ENCODE measurements at places on chromosomes 12 and 14. TPM values are rescaled to one million over a fixed set of nuclear protein-coding genes. Genes with fewer than 3 reads are reported as not detected.
A peak's percentile ranks its signal among the peaks of the same experiment; 100 is the strongest.

HCAR2 gene
- 0.26 TPM for total RNA-seq

SIRT4 gene
- total RNA-seq = 2.5 TPM

OTOGL gene
- total RNA-seq = not detected

CIROP gene
- not detected for total RNA-seq

PGF gene
- total RNA-seq = 0.24 TPM

SNAPC1 gene
- 12.3 TPM for total RNA-seq

STAT6 gene
- 304 TPM for total RNA-seq

RERG gene
- total RNA-seq = not detected

KERA gene
- total RNA-seq = not detected

DNA sequence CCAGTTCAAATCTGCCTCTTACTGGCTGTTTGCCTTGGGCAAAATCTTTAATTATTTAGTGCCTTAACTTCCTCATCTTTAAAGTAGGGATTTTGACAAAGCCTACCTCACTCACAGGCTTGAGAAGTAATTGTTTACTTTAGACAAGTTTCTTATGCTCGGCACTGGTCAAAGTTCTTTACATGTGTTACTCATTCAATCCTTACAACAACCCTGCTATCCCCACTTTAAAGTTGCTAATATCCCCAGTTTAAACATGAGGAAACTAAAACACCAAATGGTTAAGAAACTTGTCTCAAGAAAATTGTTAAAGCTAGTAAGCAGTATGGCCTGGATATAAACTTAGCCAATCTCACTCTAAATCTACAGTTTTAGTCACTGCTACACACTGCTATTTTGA, 204.0 kb upstream of the AVPR1A start:
- no peaks in the 10 kb centered on the region for H3K27me3 ChIP-seq
- H3K4me3 ChIP-seq = no peak overlapping the region
- DNase-seq = no peak
- no peaks in the 10 kb centered on the region for H3K36me3 ChIP-seq
- no peak overlapping the region for H3K27ac ChIP-seq

GRCh38 chr12:6962285-6963015, 8.0 kb downstream of the PHB2 start:
- H3K27me3 ChIP-seq = no peaks in the 10 kb centered on the region
- H3K27ac ChIP-seq = peak overlapping the region; percentile 99
- H3K36me3 ChIP-seq = peaks cover 66% of the 10 kb centered on the region
- peak overlapping the region; percentile 90 for H3K4me3 ChIP-seq
- no peak for DNase-seq

DNA sequence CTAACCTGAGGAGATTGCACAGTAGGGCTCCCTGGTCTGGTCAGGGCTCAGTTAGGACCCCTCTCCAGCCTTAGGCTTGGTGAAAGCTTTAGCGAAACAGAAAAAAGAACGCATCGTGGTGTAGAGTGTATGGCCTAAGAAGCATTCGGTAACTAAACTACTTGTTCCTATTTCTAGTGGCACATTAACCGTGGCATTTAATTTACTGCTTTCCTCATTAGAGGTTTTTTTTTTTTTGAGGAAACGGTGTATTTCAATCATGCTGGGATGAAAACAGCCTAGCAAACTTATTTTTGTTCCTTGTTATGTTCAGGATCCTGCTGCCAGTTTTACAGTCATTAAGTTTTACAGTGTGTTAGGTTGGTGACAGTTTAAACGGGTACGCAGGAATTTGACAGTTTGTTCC, 518 bp upstream of the OSBPL8 start:
- H3K4me3 ChIP-seq = peak overlapping the region; percentile 95
- peak overlapping the region; percentile 99 for H3K27ac ChIP-seq
- no peaks in the 10 kb centered on the region for H3K27me3 ChIP-seq
- peaks cover 11% of the 10 kb centered on the region for H3K36me3 ChIP-seq

- H3K27me3 ChIP-seq = peaks cover 32% of the 10 kb centered on the region
- no peaks in the 10 kb centered on the region for H3K36me3 ChIP-seq
- H3K27ac ChIP-seq = no peak overlapping the region
- H3K4me1 ChIP-seq = no peaks in the 10 kb centered on the region
Observed at GRCh38 chr12:113051759-113052158, 4.8 kb upstream of the DTX1 start.

DNA sequence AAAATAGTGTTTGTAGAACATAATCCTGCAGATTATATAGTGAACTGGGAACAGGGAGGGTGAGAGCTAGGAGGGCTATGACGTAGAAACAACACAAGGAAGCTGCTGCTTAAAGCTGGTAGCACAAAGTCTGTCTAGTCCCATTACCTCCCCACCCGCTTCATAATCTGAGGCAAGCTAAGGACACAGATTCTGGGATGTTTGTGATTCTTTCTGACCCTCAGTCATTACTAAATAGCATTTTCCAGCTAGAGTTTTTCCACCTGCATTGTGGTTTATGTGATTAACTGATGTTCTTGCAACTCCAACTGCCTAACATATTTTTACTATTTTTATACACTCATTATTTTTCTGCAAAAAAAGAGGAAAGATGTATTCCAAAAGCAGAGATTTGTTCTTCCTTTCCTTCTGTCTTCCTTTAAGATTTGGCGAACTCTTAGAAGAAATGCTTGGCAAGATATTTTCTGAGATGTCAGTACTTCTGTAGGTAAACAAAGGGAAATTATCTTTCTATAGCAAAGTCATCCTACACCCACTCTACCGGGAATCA, 293.2 kb upstream of the FAR2 start:
- no peak for DNase-seq
- no peak overlapping the region for H3K4me3 ChIP-seq
- no peak overlapping the region for H3K27ac ChIP-seq
- H3K27me3 ChIP-seq = peaks cover 2% of the 10 kb centered on the region
- no peaks in the 10 kb centered on the region for H3K36me3 ChIP-seq

GRCh38 chr14:50823051-50823761, 7.8 kb downstream of the NIN start:
- DNase-seq = no peak
- H3K4me1 ChIP-seq = peaks cover 64% of the 10 kb centered on the region
- H3K36me3 ChIP-seq = peaks cover 34% of the 10 kb centered on the region
- no peaks in the 10 kb centered on the region for H3K27me3 ChIP-seq

DNA sequence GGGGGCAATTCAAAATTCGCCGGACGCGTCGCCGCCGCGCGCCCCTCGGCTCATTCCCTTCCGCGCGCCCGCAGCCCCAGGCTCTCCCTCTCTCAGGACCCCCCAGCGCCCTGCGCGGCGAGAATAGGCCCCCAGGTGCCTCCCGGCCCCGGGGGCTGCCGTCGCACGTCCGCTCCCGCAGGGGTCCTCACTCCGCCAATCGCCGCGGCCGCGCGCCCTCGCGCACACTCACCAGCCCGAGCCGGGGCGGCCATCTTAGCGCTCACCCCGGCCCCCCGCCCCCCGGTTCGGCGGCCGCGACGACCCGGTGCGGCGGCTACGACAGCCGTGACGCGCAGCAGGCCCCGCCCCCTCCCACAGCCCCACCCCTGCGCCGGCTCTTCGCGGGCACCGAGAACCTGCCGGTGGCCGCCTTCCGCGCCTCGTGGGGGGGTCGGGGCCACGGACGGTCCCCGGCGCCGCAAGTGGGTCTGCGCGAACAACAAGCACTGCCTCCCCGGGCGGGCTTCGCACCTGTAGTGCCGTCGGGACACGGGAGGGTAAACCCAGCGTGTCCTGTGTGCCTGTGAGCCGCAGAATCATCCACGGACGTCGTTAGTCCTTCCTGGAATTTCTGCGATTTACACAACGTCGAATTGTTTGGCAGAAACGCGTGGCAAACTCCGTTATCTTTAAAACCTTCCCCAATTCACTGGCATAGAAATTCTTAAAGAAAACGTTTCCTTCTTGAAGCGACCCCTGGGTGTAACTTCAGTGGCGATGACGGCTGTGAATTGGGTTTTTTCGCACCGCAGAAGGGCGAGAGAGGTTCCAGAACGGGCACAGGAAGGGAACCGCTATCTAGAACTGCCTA, 2.5 kb downstream of the USP44 start:
- DNase-seq = peak; percentile 90
- peak overlapping the region; percentile 89 for H3K4me3 ChIP-seq
- peak overlapping the region; percentile 79 for H3K27ac ChIP-seq

DNA sequence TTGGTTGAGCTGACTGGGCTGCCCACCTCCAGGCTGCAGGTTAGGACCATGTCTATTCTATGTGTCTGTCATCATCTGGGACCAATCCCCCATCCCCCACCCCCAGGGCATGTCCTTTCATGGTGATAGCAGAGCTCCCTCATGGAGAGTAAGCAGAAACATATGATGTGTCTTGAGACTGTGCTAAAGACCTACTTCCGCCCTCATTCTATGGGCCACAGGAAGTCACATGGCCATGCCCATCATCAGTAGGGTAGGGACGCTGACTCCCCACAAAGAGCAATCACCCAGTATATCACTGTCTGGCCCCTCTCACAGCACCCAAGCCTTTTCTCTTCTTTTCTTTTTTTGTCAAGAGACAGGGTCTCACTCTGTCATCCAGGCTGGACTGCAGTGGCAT, 99.7 kb downstream of the CMKLR1 start:
- no peak overlapping the region for H3K4me3 ChIP-seq
- H3K27me3 ChIP-seq = no peaks in the 10 kb centered on the region
- no peak for DNase-seq
- H3K36me3 ChIP-seq = no peaks in the 10 kb centered on the region
- H3K27ac ChIP-seq = no peak overlapping the region

DNA sequence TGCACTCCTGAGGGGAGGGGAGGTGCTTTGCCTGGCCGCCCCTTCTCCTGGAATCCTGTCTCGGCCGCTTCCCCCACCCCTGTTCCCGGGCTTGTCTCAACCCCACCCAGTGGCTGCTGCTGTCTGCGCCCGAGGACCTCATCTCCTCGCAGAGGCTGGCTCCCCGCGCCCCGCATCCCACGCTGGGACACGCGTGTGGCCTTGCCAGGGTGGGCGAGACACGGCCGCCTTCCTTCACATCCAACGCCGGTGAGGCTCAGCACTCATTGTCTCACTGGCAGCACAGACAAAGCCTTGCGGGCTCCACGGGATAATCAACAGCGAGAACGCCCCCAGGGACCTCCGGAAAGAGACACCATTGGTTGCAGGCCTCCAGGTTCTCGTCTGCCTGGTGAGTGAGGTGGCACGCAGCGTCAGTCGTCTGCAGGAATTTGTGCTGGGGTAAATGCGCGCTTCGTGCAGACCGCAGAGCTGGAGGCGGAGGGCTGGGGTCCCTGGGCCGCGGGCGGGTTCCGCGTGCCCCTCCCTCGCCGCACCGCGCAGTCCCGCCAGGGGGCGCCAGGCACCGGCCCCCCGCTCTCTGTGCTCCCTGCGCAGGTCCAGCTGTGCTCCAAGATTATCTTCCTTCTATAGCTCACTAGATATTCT, 26.8 kb downstream of the CCDC177 start:
- H3K4me3 ChIP-seq = no peak overlapping the region
- no peak overlapping the region for H3K27ac ChIP-seq
- peaks cover 18% of the 10 kb centered on the region for H3K4me1 ChIP-seq

- no peak for DNase-seq
- no peak overlapping the region for H3K27ac ChIP-seq
- H3K36me3 ChIP-seq = no peaks in the 10 kb centered on the region
- H3K4me3 ChIP-seq = no peak overlapping the region
- peaks cover 2% of the 10 kb centered on the region for H3K27me3 ChIP-seq
- no peaks in the 10 kb centered on the region for H3K4me1 ChIP-seq
Observed at GRCh38 chr14:78104655-78105054, 65.5 kb upstream of the NRXN3 start.

DNA sequence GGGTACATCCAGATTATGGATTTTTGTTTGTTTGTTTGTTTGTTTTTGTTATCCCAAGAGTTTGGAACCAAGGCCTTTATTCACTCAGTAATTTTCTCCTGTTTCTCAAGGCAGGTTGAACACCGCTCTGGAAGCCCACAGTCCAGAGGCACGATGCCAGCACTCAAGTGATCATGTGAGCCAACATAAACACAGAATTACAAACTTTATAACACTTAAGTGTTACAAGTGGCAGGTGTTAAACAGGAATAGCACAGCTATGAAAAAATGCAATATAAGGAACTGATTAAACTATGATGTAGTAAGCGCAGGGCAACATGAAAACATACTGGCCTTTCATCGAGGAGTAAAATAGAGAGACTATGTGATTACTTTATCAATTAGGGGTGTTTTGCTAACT, 1885.8 kb upstream of the SEL1L start:
- H3K4me1 ChIP-seq = no peaks in the 10 kb centered on the region
- no peak overlapping the region for H3K4me3 ChIP-seq
- DNase-seq = no peak
- H3K36me3 ChIP-seq = no peaks in the 10 kb centered on the region

- H3K4me3 ChIP-seq = no peak overlapping the region
- no peaks in the 10 kb centered on the region for H3K27me3 ChIP-seq
- peaks cover 43% of the 10 kb centered on the region for H3K36me3 ChIP-seq
- H3K4me1 ChIP-seq = peaks cover 43% of the 10 kb centered on the region
Observed at GRCh38 chr12:11677093-11677492, 27.6 kb downstream of the ETV6 start.

- no peak for DNase-seq
- peaks cover 79% of the 10 kb centered on the region for H3K36me3 ChIP-seq
- H3K27me3 ChIP-seq = no peaks in the 10 kb centered on the region
- no peak overlapping the region for H3K4me3 ChIP-seq
- peaks cover 3% of the 10 kb centered on the region for H3K4me1 ChIP-seq
- no peak overlapping the region for H3K27ac ChIP-seq
Observed at GRCh38 chr12:117178301-117178700, 12.0 kb downstream of the FBXO21 start.

- no peaks in the 10 kb centered on the region for H3K36me3 ChIP-seq
- H3K27ac ChIP-seq = no peak overlapping the region
- DNase-seq = no peak
Observed at GRCh38 chr12:99498756-99499155, 148.8 kb upstream of the GARIN6 start.
